ENCODE measurements at places on chromosomes 2 and 18.

- no peak for DNase-seq
Observed at GRCh38 chr18:76613053-76613754, 118.2 kb upstream of the ZNF516 start.

- no peak for DNase-seq
Observed at GRCh38 chr18:78955051-78955450, 24.6 kb upstream of the SALL3 start.

DNA sequence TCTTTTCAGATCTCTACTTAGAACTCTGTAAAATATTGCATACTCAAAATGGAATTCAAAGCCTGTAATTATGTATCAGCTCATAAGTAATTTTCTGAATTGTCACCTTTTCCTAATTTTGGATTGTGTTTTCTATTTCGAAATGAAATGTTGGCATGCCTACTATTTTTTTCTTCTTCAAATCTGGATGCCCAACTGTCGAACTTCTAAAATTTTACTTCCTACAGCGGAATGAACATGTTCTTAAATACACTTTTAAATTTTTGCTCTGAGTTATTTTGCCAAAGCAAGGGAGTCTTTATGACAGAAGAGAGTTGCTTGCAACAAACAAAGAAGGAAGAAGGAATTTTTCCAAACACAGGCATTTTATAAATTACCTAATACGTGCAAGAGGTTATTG lies 336.0 kb downstream of the ADCYAP1 start:
- no peak for DNase-seq

- DNase-seq: no peak
Observed at GRCh38 chr18:54229421-54230059, 5.1 kb upstream of the MBD2 start.

DNA sequence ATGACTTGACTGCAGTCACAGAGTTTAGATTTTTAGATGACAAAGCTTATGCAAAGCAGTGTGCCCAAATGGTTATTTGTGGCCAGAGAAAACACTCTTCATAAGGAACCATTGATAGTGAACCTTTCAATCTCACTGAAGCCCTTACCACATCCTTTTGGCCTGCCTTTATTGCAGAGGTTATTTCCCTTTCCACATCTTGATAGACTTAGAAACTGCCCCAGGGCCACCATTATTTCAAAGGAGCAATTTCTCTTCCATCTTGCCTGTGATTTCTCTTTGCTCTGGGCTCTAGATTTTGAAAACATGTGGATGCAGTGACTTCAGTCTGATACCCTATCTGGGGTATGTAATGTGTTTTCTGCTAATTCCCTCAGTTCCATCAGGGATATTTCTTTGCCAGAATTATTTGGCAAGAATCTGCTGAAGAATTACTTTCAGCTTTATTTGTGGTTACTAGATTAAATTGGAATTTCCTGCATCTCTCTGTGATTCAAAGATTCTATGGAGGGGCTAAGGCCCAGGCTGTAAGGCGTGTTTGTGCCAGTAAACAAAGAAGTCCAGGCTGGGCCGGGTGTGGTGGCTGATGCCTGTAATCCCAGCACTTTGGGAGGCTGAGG lies 51.0 kb downstream of the MOGAT1 start:
- DNase-seq: no peak

GRCh38 chr2:238240757-238241711 lies 1.2 kb upstream of the HES6 start:
- DNase-seq: peak; percentile 81

- DNase-seq: no peak
Observed at GRCh38 chr2:225464346-225465025, 65.0 kb downstream of the NYAP2 start.

DNA sequence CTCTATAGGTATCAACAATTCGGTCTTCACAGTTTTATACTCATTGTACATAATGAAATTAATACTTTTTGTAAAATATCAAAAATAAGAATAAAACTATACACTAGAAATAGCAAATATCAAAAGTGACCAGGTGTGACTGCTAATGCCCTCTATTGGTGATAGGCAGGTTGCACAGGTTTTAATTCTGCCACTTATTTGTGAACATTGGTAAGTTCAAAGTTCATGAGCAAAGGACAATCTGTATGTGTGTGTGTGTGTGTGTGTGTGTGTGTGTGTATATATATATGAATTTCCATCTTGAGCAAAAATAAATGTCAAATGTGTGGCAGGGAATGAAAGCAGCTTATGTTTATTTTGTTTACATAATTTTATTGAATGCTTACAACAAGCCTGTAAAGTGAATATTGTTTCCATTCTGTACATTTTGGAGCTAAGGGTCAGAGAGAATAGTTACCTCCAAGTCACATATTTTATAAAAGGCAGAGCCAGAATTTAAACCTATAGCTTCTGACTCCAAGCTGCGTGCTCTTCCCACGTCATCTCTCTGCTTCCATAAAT lies 537.4 kb downstream of the CPS1 start:
- DNase-seq: no peak

GRCh38 chr2:187552381-187552780 lies 1.9 kb downstream of the TFPI start:
- no peak for DNase-seq

GRCh38 chr2:1550658-1551316 lies 137.5 kb downstream of the TPO start:
- DNase-seq: peak; percentile 56

DNA sequence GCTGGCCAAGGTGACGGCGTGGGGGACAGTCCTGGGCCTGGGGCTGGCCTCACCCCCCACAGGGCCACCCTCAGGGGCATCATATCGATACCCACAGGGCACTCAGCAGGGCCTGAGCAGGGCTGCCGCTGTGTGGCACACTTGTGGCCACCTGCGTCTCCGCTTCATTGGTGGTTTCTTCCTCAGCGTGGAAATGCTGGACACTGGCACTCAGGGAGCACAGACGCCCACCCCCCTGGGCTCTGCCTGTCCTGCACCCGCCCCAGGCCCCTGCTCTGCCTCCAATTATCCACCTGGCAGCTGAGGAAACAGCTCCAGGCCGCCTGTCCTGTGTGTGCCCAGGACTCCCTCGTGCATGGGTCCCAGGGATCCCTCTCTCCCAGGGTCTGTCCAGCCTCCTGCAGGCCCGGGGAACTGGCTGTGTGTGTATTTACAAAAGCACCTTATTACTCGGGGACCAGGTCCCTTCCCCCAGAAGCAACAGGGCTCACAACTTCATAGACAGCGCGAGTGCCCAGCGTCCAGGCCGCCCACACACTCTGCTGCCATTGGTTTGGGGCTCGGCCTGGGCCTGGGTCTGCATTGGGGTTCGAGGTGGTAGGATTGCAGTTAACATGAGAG lies 13.1 kb downstream of the CROCC2 start:
- DNase-seq: no peak

- DNase-seq: no peak
Observed at GRCh38 chr2:182078988-182079602, 93.4 kb downstream of the PPP1R1C start.

GRCh38 chr18:55300421-55300935 lies 287.5 kb downstream of the TCF4 start:
- DNase-seq: no peak

DNA sequence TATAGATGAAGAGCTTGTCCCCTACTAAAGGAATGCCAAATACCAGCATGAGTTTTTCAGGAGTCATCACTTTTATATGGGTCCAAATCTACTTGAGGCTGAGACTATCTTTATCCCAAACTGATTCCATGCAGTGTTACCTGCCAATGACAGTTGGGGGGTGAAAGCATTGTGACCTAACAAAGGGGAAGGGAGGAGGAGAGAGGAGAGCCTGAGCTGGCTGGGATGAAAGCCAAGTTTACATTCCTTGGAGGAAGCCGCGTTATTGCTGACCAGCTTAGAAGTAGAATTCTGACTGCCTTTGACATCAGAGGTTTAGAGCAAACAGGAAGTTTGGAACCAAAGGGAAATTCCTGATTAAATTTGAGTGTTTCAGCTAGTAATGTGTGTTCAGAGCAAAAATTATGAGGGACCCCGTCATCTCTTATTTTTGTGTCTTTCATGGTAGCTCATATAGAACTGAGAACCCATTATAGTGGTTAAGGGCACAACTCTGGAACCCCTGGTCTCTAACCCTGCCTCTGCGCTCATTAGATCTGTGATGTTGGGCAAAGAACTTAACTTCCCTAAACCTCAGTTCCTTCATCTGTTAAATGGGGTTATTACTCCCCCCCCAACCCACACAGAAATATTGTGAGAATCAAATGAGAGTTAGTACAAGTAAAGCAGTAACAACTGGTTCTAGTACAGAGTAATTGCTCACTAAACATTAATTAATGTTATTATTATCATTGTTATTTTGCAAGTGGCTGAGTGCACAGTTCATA lies 199.3 kb upstream of the EPAS1 start:
- DNase-seq: no peak

DNA sequence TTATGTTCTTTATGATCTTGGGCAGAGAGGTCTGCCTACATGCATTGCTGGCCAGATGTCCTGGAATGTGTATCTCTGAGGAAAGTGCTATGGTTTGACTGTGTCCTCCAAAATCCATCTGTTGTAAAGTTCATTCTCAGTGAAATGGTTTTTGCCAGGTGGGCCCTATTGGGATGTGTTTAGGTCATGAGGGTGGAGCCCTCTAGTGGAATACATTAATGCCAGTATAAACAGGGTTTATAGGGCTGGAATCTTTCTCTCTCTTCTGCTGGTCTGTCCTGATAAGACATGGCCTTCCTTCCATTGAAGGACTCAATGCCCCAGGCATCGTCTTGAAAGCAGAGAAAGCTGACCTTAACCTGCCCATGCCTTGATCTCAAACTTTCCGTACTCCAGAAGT lies 258.5 kb downstream of the RPIA start:
- no peak for DNase-seq

GRCh38 chr2:121648206-121649148 lies 785 bp downstream of the CLASP1 start:
- peak; percentile 27 for DNase-seq

GRCh38 chr2:75416420-75417342 lies 144.1 kb downstream of the EVA1A start:
- DNase-seq: no peak

DNA sequence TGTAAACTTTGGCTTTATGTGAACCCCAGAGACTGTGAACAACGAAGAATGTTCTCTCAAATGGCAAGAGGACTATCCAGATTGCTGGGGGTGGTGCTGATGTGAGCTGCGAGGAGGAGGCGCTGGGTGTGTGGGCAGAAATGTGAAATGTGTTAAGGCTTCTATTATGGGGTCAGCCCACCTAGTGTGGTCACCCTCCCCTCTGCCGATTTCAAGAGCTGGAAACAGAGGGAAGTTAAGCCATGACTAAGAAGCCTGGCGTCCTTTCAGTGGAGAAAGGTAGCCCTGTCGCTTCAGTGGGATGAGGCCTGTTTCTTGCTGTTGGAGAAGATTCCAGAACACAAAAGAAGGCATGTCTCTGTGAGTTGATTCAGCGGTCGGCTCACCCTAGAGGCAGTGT lies 89.0 kb upstream of the KCTD1 start:
- DNase-seq: no peak

- no peak for DNase-seq
Observed at GRCh38 chr2:64840426-64840881, 148.7 kb upstream of the SLC1A4 start.

DNA sequence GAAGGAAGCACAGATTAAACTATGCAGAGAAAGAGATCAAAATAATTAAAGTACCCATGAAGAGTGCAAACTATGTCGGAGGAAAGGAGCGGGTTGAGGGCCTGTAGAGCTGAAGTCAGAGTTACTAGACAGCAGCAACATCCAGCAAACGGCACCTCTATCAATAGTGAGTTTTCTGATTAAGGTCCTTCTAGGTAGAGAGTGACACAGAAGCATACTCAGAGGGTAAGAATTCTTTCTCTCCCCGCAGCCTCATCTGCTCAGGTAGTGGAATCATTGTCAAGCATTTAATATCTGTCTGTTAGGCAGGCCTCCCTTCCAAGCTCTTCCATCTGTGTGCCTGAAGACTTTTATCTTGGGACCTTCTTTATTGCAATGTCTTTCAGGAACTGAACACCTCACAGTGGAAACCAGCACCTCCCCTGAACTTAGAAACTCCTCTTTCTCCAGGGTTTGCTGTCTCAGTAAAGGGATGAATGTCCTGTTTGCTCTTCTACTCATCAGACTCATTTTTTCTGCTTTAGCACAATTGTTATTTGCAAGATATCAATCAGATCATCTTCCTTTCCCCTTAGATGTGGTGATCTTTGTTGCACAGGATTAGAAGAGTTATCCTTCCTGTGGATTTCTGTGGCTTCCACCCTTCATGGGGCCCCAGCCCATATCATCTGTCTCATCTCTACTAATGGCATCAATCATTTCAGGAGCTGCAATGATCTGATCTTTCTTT lies 28.8 kb downstream of the SP140 start:
- DNase-seq: no peak

DNA sequence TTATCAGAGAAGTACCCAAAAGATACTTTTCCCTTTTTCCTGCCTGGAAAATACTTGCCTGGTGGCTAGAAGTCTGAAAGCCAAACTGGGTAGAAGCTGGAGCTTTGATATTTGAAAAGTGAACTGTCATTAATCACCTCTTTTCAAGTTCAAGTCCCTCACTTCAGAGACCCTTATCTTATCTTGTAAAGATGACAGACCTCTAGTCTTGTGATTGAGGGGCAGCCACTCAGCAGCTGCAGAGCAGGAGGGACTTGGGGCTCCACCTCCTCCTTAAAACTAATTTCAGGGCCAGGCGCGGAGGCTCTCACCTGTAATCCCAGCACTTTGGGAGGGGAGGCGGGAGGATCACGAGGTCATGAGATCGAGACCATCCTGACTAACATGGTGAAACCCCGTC lies 64.2 kb upstream of the CDCA7 start:
- no peak for DNase-seq

- no peak for DNase-seq
Observed at GRCh38 chr2:145815933-145816332, 1296.0 kb upstream of the ZEB2 start.

GRCh38 chr2:191220671-191221070 lies 24.5 kb upstream of the MYO1B start:
- no peak for DNase-seq
